ENCODE measurements at places on chromosomes 7 and 10.

DNA sequence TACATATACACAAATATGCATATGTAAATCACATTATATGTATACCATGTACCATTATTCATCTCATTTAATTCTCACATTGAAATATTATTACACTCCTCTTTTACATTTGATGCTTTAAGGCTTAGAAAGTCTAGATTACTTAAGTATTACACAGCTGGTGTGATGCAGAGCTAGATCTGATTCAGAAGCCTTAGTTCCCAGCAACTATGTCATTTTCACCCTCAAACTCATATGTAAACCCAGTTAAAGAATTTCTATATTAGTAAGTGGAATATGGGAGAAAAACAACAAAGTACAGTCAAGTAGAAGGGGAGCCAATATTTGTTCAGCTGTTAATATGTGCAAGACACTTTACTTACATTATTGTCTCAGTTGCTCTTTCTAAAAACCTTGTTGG, 74.3 kb upstream of the CSTF2T start:
- no peak for DNase-seq

GRCh38 chr10:113169111-113169510, 219.1 kb downstream of the TCF7L2 start:
- DNase-seq = no peak

DNA sequence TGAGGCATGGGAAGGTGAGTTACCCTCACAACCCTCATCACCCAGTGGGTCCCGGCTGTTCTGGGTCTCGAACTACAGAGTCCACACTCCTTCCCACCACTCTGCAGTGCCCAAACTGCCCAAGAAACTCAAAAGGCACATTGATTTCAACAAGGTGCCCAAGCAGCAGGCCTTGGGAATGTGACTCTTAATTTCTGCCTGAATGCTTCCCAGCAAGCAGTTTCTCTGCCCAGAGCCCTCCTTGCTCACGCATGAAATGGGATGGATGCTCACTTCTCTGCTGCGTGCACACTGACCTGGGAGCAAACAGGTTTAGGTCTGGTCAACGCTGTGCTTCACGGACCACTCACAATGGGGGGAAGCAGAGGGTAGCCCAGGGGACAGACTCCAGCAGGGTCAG, 77.9 kb downstream of the GRB10 start:
- no peak for DNase-seq

DNA sequence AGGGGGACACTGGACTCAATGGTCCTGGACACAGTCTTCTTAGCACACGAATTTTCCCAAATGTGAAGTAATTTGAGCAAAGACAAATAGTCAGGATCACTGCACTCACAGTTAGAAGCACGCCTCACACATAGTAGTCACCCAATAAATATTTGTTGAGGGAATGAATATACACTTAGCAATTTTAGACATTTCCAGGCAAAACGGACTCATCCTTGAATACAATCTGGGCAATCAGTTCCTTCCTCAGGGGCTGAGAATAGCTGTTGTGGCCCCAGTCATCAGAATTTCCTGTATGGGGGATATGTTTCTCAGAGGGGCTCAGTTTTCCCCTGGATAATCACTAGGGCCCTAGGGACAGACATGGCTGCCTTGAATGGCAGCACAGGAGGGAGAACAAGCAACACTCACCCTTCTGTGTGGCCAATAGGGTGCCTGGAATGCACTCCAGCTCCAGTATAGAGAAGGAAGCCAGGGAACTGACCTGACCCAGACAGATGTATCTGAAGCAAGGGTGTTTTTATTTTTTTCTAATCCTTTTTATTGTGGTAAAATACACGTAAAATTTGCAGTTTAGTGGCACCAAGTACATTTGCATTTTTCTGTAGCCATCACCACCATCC, 282.7 kb upstream of the ZNF32 start:
- DNase-seq = no peak

DNA sequence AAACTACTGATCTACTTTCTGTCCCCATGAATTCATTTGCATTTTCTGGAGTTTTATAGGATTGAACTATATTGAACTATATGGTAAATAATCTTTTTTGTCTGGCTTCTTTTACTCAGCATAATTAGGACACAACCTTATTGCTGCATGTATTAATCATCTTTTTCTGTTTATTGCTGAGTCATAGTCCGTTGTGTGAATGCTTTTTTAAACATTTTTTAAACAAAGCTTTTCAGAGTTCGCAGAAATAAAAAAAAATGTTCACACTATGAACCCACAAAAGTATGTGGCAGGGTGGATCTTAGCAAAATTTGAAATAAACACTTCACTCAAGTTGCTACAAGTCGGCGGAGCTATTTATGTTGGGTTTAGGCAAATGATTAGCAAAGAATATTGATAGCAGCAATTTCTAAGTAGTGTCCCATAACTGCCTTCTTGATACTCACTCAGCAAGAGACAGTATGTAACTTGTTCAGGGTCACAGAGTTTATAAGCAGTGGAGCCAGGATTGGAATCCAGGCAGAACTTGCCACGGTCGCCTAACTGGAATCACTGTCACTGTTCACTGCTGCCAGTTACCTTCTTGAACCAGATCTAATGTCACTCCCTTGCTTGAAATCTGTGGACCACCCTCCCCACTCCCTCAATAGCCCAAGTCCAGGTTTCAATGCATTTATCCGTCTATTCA, 5.6 kb downstream of the CH25H start:
- DNase-seq = no peak

GRCh38 chr10:27536437-27536836, 32.3 kb downstream of the RAB18 start:
- no peak for DNase-seq

DNA sequence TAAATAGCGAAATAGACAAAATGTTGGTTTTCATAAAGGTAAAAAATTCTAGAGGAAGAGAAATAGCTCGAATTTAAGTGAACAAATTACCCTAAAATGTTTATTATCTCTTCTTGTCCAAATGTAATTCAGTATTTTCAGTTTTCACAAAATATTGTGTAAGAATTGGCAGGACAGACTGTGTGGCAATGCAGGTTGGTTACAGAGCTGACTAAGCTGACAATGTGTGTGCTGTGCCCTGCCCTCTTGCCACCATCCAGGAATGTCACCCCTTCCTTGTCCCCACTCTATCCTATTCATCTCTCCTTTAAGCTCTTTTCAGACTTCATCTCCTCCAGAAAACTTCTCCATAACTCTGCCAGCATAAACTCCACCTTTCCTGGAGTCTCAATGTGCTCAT, 46.1 kb downstream of the COL28A1 start:
- DNase-seq = no peak

DNA sequence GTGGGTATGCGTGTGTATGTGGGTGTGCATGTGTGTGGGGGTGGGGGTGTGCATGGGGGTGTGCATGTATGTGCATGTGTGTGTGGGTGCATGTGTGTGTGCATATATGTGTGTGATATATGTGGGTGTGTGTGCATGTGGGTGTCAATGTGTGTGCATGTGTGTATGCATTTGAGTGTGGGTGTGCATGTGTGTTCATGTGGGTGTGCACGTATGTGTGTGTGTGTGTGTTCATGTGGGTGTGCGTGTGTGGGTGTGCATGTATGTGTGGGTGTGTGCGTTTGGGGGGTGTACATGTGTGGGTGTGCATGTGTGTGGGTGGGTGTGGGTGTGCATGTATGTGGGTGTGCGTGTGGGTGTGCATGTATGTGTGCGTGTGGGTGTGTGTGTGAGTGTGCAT, 42.6 kb downstream of the GTF2IRD1 start:
- DNase-seq = no peak

DNA sequence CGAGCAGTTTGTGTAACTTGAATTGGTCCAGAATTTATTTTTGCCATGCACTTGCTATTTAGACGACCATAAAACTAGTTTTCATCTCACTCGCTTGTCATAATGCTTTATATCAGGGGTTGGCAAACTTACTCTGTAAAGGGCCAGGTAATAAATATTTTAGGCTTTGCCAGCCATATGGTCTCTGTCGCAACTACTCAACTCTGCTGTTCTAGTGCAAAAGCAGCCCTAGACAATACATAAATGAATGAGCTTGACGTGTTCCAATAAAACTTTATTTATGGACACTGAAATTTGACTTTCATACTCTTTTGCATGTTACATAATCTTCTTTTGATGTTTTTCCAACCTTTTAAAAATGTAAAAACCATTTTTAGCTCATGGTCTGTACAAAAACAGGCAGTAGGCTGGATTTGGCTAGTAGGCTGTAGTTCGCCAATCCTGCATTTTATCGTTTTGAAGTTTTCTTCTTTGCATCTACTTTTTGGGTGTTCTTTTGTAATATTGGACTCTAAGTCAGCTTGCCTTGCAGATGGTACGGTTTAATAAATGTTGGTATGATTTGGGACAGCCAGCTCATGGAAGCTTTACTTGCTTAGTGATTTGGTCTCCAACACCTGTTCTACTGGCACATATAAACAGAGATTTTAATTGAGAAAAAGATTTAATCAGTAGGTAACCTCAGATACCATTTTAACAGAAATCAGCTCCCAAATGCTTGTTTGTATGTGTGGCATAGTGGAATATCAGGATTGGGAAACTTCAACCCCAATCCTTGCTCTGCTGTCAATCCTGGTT, 25.6 kb downstream of the SND1 start:
- DNase-seq = no peak

DNA sequence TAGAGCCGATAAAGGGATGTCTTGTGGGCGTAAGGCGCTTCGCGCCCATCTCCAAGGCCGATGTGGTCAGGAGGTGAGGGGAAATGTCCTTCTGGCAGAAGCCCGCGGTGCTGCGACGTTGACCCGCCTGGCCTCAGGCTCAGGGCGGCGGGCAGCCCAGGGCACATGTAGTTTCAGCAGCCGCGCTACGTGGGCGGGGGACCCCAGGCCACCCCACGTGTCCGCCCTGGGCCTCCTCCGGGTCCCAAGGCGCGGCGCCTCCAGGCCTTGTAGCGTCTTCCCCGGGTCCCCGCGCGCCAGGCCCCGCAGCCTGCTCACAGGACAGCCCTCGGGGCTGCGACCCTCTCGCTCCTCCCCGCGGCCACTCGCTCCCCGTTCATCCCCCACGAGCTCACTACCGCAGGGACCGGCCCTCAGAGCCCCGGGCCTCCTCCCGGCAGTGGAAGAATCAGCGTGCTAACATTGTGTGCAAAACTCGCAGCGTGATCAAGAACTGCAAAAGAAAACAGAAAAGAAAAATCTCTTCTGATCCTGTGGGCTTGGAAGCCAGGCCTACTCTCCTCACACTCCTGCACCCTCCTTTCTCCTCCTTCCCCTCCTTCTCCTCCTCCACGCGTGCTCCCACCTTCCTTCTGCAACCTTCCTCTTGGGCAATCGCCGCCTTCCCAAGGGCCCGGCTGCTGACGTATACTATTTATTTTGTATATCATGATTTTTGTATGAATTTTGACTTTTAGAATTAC, 4.4 kb upstream of the TBX20 start:
- no peak for DNase-seq

GRCh38 chr10:17645621-17646345, 1.8 kb downstream of the STAM start:
- no peak for DNase-seq

GRCh38 chr7:36144189-36144588, 8.9 kb upstream of the EEPD1 start:
- no peak for DNase-seq

- no peak for DNase-seq
Observed at GRCh38 chr7:128892521-128893250, 17.8 kb downstream of the KCP start.

DNA sequence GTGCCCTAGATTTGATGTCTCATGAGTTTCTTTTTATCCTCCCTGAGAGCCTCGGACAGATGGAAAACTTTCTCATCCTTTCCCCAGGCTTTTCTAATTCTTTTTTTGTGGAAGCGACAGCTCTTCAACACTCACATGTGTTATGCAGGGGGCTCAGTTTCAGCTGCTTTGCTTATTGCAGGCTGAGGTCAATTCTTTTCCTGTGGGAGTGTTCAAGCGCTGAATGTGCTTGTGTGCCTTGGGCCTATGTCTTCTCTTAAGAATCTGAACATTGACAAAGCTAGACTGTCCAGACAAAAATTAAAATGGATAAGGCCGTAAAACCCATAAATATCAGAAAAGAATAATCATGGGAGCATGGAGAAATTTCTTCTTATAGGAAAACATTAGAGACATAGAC, 125.2 kb upstream of the STEAP4 start:
- no peak for DNase-seq

DNA sequence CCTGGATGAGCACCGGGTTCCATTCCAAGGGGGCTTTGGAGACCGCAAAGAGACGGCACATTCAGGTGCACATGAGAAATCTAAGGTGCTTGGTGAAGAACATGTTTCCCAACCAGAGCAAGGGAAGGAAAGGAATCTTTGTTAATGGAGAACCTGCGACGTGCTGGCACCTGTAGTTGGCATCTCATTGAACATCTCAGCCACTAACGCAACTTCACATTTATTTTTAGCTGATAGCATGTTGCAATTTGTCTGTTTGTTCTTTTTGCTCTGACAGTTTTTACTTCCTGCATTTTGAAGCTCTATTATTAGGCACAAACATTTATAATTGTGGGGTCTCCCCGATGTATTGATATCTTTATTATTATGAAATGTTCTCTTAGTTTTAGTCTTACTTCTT, 316.7 kb downstream of the TCERG1L start:
- no peak for DNase-seq

All from DMS153 (cell line).